ENCODE measurements at places on chromosomes 3 and 15.

DNA sequence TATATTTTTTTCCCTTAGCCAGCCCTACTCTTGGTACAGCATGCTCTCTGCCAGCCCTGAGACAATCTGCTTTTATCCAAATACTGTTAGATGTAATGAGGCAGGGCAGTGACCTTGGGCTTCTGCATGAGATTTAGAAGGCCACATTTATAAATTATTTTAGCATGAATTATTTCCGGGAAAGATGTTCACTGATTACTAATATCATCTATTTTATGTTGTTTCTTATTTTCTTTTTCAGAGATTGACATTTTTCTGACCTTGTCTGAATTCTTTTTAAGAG lies 23.1 kb downstream of the CRTC3 start:
- DNase-seq = no peak

GRCh38 chr15:94253742-94254141 lies 22.4 kb downstream of the MCTP2 start:
- no peak for DNase-seq

- DNase-seq = no peak
These were observed 717 bp downstream of the PXK start for GRCh38 chr3:58333206-58334012.

GRCh38 chr3:119360736-119361462 lies 66.7 kb downstream of the ARHGAP31 start:
- DNase-seq = no peak

DNA sequence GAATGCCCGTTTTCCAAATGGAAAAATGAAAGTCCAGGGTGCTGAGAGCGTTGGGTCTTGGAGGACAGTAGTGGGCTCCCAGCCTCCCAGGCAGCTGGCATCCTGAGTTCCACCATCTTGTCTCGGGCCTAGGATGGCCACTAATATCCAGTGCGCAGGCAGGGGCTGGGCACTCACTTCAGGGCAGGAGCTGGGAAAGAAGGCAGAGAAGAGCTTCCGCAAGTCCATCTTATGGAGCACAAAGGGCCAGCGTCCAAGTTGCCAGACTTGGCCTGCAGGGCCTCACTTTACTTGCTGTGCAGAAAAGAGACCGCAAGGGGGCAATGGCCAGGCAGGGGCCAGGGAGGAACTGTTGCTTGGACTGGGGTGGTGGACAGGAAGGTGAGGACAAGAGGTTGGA lies 46.1 kb downstream of the IQSEC1 start:
- DNase-seq = no peak

- no peak for DNase-seq
These were observed 392.8 kb upstream of the WNT5A start for GRCh38 chr3:55879901-55880331.

DNA sequence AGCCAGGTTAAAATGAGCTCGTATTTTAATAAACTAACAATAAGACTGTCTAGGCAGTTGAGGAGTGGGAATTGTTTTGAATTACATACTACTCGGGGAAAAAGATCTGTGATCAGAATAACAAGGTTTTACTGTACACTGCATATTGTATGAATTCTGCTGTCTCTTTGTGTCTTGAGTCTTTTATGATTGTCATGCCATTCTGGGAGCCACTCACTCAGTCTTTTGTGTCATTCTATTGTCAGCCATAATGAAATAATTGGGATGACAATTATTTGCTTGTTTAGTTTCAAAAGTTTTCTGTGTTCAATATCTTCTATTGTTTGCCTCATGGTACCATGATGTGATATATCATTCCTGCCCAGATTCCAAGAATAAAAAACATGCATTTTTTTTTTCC lies 339.6 kb upstream of the TBL1XR1 start:
- no peak for DNase-seq

GRCh38 chr15:64699751-64700388 lies 75.5 kb downstream of the RBPMS2 start:
- no peak for DNase-seq

DNA sequence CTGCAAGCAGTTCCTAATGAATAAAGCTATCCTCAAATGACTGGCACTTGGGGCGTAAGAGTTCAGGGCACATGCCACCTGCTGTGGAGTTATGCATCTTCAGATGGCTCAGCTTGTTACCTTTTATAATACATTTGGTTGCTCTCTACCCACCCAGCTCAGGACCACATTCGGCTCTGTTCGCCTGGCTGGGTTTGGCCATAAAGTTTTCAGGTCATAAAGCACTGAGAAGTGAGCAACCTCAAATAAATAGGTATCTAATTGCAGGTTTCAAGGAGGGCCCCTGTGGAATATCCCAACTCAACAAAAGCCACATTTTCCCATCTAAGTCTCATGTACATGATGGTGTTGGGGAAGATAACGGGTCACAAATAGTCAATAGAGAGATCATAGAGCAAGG lies 727.3 kb downstream of the GRM7 start:
- DNase-seq = no peak

DNA sequence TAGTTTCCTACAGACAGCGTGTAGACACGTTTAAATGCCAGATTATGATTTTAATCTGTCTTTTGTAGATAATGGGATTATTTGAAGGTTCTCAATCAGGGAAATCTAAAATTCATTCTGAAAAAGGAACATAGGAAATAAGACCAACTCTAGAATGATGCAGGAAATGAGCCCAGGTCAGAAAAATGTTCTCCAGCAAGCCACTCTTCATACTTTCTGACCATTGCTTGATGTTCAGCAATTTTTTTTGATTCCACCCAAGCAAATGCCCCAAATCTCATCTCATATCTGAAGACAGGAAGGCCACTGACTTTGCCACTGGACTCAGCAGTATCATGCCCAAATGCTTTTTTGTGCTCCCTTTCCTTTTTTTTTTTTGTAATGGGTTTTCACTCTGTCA lies 373.4 kb downstream of the LPP start:
- no peak for DNase-seq
